ENCODE measurements at places on chromosomes 7 and 10. TPM values are rescaled to one million over a fixed set of nuclear protein-coding genes. Genes with fewer than 3 reads are reported as not detected.

- DNase-seq = no peak
These were observed 1.8 kb downstream of the LLCFC1 start for GRCh38 chr7:142940966-142941535.

- DNase-seq = peak; percentile 84
These were observed 10.1 kb downstream of the AVPI1 start for GRCh38 chr10:97676770-97677581.

GRCh38 chr7:114979803-114980507 lies 58.1 kb downstream of the MDFIC start:
- DNase-seq = no peak

GRCh38 chr7:91789086-91789485 lies 91.4 kb downstream of the MTERF1 start:
- DNase-seq = no peak

DNA sequence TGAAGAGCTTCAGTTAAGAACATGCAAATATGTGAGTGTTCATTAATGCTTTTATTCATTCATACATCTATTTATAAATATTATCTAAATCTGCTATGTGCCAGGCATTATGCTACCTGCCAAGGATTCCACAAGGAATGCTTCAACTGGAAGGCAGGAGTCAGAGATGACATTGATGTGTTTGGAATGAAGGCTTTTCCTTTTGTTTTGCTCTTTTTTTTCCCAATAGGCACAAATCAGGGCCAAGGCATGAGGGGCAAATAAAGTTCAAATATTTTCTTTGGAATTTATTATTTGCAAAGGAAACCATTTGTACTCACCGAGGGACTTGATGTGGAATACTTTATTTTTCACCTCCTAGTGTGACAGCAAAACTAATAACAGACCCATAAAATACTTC lies 530.3 kb downstream of the ARL4A start:
- DNase-seq = no peak

- DNase-seq = peak; percentile 69
These were observed 185.8 kb downstream of the RELN start for GRCh38 chr7:103803631-103804030.

- no peak for DNase-seq
These were observed 7.7 kb upstream of the NT5C3A start for GRCh38 chr7:33070277-33070676.

DNA sequence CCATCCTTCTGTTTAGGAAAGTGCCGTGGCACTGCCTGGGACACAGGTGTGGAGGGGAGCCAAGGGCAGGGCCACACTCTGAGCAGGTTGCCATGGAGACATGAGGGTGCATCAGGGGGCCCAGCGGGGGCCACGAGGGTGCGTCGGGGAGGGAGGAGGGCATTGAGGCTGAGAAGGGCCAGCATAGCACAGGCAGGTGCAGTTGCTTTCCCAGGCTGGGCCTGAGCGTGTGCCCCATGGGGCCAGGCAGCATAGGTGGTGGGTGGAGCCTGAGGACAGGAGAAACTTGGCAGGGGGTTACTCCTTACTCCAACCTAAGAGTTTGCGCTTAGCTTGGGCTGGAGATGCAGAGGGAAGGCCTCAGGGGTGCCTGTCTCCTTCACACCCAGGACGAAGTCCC lies 15.2 kb downstream of the YKT6 start:
- DNase-seq = no peak

DNA sequence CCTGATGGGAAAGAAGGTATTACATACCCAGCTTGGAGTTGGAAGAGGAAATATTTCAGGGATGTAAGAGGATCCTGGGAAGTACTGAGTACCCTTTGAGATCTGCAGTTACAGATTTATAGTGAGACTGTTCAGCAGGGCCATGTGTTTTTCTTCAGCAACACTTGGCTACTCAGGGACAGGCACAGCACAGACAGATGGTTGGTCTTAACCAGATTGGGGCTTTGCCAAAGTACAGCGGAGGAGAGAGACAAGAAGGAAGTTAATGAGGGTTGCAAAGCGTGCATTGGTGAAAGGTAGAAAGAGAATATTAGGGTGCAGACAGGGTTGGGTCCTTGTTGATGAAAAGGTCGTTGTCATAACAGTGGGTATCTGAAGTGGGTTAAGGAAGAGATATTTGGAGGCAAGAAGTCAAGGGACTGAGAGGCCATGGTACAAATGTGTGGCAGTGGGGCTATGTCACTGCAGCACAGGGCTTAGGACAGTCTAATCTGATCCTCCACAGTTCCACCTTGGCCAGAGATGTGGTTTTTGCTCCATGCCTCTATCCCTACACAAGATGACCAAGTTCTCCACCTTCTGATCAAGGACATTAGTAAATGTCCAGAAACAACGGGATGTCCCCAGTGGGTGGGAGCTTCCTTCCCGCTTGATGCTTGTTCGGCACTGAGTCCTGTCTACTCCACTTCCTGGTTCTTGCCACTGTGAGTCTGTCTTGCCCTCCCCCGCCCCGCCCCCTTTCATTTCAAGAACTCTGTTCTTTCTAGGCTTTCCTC lies 18.9 kb upstream of the DNAJC1 start:
- DNase-seq = peak; percentile 50

DNA sequence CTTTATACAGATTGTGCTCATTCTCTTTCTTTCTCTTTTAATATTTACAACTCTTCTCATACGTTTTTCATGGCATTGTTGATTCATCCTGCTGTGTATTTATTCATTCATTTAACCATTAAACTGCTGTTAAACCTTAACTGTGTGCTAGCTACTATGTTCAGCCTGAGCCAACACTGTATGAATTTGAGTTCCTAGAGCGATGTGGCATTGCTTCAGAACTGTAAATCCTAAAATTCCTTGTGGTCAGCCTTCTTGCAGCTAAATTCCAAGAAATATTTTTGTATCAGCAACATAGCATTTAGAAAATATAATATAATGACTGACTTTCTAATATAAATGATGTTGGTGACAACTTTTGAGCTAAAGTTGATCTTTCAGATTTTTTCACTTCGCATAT lies 184.7 kb upstream of the FZD1 start:
- DNase-seq = no peak

Gene CPA5
- total RNA-seq = not detected

Gene CCDC172
- not detected for total RNA-seq

Gene CPA4
- total RNA-seq = not detected

Gene AOAH
- total RNA-seq = 3.2 TPM

All from G401 (cell line).